ENCODE measurements at places on chromosomes 12 and 14.

DNA sequence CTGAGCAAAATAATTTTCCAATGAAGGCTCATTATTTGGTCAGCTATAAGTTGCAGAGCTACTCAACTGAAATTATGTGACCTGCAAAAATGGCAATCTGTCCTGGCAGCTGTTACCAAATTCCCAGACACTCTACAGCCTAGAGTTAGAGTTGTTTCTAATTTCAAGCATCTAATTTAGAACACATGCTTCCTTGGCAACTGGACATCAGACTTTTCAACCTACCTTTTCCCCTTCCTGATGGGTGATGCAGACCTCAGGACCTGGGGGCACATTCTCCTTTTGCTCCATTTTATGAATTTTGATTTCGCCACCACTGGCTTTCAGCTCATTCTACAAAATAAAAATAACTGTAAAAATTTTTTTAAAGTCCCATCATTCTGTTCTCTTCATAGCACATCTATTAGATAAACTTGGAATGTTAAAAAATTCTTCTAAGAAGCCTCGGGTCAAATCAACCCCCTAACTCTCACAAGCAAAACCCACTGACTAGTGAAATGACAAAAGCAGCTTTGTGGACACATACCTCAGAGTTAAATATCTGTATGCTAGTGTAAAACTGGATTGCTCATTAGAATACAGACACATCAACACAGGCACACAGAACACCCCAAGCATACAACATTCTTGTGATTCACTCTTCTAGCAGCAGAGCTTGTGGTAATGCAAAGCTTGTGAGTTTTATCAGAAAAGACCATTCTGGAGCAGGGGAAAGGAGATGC is 33.5 kb upstream of the CERS5 start:
- no peak for DNase-seq

DNA sequence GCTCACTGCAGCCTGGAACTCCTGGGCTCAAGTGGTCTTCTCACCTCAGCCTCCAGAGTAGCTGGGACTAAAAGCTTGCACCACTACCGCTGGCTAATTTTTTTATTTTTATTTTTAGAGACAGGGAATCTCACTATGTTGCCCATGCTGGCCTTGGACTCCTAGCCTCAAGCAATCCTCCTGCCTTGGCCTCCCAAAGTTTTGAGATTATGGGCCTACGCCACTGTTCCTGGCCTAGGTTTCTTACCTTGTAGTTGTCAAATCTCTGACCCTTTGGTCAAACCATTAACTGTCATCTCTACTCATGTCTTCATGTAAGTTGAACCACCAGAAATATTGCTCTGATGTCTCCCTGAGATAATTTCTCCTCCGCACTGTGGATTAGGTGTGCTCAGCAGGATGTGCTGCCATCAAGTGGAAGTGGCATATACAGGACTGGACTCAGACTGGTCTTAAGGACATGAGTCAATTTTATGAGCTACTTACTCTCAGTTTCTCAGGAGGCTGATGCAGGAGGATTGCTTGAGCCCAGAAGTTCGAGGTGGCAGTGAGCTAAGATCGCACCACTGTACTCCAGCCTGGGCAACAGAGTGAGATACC is 28.5 kb downstream of the ACTR6 start:
- no peak for DNase-seq

GRCh38 chr14:26319139-26319864 is 278.5 kb downstream of the NOVA1 start:
- no peak for DNase-seq

DNA sequence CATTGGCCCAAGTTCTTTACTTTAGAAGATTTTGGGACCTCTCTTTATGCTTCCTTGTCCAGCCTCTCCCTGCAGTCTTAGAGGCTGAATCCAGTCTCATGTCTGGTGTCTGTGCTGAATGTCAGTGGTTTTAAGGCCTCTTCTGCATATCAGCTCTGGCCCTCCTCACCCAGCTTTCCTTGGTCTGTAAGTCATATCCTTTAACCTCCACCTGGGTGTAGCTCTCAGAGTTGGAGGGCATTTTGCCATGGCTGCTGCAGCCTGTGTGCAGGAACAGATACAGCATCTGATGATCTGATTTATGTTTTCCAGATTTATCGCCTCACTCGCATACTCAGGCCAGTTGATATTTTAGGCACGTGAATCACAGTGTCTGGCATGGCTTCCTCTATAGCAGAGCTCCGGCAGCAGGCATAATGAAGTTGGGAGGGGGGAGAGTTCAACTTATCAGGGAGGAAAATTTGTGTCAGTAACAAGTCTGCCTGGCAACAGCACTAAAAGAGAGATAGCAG is 335.0 kb downstream of the PCNX1 start:
- DNase-seq: no peak

DNA sequence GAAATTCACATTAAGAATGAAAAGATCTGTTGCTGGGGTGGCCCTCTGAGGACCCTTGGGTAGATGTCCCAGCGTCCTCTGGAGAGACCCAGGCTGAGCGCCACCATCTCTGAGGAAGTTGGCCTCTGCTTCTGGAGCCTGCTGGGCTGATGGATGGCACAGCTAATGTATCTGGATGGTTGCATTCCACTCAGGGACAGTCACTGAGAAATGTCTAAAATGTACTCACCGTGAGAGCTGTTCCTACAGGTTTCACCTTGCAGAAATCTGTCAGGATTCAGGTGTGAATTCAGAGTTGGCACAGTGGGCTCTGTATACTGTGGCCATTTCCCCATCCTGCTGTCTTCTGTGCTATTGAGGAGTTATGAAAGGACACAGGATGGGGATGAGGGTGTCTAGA is 247.2 kb downstream of the AACS start:
- DNase-seq: no peak

DNA sequence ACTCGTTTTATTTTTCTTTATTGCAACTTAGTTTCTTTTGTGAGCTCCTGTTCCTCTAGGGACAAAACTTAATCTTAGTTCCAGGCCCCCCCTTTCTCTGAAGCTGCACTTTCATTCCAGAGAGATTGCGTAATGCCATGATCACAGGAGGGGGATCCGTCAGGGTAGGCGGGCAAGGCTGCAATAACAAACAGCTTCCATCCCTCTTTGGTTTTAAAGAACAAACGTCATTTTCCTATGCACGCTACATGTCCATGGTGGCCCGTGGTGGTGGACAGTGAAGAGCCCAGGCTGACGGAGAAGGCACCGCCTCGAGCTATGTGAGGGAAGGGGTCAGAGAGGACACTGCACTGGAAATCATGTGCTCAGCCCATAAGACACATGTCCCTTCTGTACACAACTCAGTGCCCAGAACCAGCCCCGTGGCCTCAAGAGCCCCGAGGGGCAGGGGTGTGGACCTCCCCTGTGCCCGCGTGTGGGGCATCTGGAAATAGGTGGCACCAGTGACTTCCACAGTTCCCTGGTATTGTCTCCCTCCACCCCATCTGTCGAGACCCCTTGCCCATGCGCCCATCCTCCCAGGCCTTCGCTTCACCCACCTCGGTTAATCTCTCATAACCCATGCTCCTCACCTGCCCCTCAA is 161.4 kb downstream of the ADGRD1 start:
- no peak for DNase-seq

DNA sequence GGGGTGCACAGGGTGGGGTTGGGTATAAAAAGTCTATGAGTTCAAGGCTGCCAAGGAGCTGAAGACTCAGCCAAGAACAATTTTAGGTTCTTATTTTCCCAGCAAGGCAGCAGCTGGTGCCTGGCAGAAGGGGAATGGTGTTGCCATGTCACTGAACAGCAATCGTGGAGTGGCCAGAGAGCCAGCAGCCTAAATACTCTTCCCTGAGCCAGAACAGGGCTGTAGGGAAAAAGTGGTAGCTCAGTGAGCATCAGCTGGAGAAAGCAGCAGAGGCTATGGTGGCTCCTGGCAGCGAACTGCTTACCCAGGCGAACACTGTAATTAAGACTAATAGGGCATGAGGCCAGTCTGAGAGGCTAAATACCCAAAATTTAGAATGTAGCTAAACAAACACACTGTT is 334.9 kb downstream of the RMST start:
- no peak for DNase-seq

All from iPS DF 6.9 (cell line).